Lower lobe of right lung (tissue), 2 donors: ENCODE measurements at places on chromosomes 7 and 10. TPM values are rescaled to one million over a fixed set of nuclear protein-coding genes. Genes with fewer than 3 reads are reported as not detected.

FIS1 gene
- total RNA-seq: 133 TPM

LRRC18 gene
- total RNA-seq: 3.3 TPM

ANXA11 gene
- 306 TPM for total RNA-seq

GDF10 gene
- 14.5 TPM for total RNA-seq

TSPAN13 gene
- 120 TPM for total RNA-seq

SPOCK2 gene
- 108 TPM for total RNA-seq

SUN3 gene
- total RNA-seq: not detected

FAM20C gene
- total RNA-seq: 42.9 TPM

ANKRD1 gene
- total RNA-seq: 47.5 TPM

DNA sequence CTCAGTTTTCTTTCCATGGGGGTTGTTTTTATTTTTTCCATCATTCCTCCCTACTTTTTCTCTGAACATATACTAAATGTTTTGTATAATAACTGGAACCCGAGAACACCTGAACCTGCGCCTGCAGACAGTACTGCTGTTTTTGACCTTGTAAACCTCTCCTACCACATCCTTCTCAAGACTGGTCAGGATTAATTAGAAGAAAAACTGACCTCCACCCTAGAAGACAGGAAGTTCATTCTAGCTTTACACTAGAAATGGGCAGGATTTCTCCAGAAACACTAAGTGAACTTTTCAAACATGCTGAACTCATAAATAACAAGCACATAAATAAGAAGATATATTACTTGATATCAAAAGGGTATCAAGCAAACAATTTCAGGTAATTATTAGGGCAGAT is 751 bp upstream of the HYCC1 start:
- DNase-seq: no peak
- H3K27ac ChIP-seq: no peak overlapping the region
- H3K27me3 ChIP-seq: no peaks in the 10 kb centered on the region
- H3K4me1 ChIP-seq: peaks cover 38% of the 10 kb centered on the region
- no peaks in the 10 kb centered on the region for H3K36me3 ChIP-seq
- H3K4me3 ChIP-seq: peak overlapping the region; percentile 85

GRCh38 chr10:8041992-8042720 is 12.3 kb upstream of the GATA3 start:
- H3K27ac ChIP-seq: no peak overlapping the region
- no peaks in the 10 kb centered on the region for H3K36me3 ChIP-seq
- peaks cover 20% of the 10 kb centered on the region for H3K4me1 ChIP-seq
- peaks cover 99% of the 10 kb centered on the region for H3K27me3 ChIP-seq

GRCh38 chr7:105849122-105849855 is 27.1 kb downstream of the ATXN7L1 start:
- no peak for DNase-seq
- H3K4me3 ChIP-seq: no peak overlapping the region
- peaks cover 10% of the 10 kb centered on the region for H3K4me1 ChIP-seq
- H3K36me3 ChIP-seq: no peaks in the 10 kb centered on the region
- H3K27ac ChIP-seq: peak overlapping the region; percentile 32
- no peaks in the 10 kb centered on the region for H3K27me3 ChIP-seq

- DNase-seq: peak; percentile 59
- peak overlapping the region; percentile 88 for H3K4me3 ChIP-seq
- peak overlapping the region; percentile 84 for H3K27ac ChIP-seq
- no peaks in the 10 kb centered on the region for H3K27me3 ChIP-seq
- H3K4me1 ChIP-seq: peaks cover 16% of the 10 kb centered on the region
Observed at GRCh38 chr10:132308587-132309470, 1.1 kb upstream of the STK32C start.

DNA sequence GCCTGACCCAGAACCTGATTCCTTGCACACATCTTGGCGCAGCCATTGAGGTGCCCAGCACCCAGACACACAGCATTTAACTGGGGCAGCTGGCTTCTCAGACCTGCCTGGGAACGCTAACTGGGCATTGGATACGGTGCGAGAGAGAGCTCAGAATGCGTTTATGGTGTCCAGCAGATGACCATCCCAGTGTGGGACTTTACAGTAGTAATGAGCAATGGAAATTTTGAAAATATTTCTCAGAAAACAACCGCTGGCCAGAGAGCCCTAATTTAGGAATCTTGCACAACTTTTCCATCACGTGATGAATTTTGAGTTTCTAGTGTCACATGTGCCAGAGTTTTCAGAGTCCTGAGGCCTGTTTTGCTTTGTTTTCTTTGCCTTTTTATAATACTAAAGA is 78.2 kb upstream of the SEC61G start:
- peak overlapping the region; percentile 32 for H3K27ac ChIP-seq
- no peak overlapping the region for H3K4me3 ChIP-seq
- H3K27me3 ChIP-seq: no peaks in the 10 kb centered on the region
- peaks cover 8% of the 10 kb centered on the region for H3K4me1 ChIP-seq
- H3K36me3 ChIP-seq: no peaks in the 10 kb centered on the region

DNA sequence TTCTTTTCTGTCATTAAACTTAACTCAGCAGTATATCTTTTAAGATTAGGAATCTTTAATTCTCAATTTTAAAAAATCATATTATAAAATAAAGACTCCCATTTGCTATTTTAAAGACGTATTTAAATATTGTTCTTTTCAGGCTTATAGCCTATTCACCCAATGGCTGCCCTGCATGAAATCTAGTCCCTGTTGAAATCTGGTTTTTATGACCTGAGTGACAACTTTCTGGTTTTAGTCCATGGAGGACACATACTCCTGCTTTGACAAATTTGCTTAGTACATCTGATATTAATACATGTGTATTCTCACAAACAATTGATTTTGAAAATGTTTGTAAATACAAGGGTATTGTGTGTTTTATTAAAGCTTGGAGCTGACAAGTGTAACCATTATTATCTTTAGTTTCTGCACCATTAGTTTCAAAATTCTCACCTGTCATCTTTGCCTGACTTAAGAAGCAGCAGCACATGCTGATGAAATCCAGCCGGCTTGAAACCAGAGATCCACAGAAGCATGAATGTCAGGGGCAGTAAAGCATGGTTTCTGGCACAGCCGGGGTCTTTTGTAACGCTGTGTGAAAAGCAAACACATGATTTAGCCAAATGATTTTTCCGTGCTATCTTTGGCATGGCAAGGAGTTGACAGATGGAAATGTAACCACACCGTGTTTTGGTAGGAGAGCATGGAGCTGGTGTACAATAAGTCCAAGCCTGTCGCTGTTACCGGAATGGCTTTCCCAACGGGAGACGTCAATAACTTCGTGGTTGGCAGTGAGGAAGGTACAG is 262.8 kb downstream of the DYNC1I1 start:
- H3K27ac ChIP-seq: no peak overlapping the region
- no peaks in the 10 kb centered on the region for H3K27me3 ChIP-seq
- DNase-seq: no peak
- H3K4me1 ChIP-seq: no peaks in the 10 kb centered on the region
- no peak overlapping the region for H3K4me3 ChIP-seq

GRCh38 chr10:59537501-59537900 is 172.1 kb downstream of the SLC16A9 start:
- H3K27me3 ChIP-seq: no peaks in the 10 kb centered on the region
- H3K36me3 ChIP-seq: no peaks in the 10 kb centered on the region
- H3K4me1 ChIP-seq: peaks cover 6% of the 10 kb centered on the region
- no peak for DNase-seq
- H3K4me3 ChIP-seq: no peak overlapping the region

DNA sequence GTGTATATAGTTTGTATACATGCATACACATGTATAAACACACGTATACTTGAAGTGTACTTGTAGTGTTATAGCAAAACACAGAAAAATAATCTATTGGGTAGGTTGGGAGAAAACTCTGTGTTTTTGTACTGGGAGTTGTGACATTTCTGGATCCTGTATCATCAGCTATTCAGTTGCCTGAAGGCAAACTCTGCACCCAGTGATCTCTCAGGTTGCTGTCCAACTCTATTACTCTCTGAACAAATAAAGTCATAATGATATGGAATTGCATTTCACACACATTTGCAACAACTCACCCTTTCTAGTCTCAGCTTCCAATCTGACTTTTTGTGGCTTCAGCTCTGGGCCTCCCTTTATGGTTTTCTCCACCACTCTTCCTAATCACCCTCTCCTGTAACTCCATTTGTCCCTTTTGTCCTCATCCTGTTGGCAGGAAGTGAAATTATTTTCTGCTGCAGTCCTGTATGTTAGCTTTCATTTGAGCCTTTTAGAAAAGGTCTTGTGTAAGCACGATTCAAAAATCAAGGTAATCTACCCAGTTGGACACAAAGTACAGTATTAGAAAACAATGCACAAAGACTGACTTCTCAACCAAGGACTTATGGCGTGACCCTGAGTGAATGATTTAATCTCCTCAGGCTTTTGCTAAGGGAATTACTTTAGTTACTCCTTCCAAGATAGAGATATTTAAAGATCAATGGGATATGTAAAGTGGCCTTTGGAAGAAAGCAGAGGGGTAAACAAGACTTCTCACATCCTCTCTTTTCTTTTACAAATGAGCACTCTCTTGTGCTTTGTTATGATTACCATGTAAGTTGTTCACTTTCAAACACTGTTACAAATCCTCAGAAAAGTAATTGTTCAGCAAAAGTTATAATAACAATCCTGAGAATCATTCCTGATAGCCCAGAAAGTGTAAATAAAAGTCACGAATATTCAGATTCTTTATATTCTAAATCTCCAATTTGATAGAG is 249.1 kb downstream of the KCND2 start:
- H3K27ac ChIP-seq: no peak overlapping the region
- no peaks in the 10 kb centered on the region for H3K36me3 ChIP-seq

DNA sequence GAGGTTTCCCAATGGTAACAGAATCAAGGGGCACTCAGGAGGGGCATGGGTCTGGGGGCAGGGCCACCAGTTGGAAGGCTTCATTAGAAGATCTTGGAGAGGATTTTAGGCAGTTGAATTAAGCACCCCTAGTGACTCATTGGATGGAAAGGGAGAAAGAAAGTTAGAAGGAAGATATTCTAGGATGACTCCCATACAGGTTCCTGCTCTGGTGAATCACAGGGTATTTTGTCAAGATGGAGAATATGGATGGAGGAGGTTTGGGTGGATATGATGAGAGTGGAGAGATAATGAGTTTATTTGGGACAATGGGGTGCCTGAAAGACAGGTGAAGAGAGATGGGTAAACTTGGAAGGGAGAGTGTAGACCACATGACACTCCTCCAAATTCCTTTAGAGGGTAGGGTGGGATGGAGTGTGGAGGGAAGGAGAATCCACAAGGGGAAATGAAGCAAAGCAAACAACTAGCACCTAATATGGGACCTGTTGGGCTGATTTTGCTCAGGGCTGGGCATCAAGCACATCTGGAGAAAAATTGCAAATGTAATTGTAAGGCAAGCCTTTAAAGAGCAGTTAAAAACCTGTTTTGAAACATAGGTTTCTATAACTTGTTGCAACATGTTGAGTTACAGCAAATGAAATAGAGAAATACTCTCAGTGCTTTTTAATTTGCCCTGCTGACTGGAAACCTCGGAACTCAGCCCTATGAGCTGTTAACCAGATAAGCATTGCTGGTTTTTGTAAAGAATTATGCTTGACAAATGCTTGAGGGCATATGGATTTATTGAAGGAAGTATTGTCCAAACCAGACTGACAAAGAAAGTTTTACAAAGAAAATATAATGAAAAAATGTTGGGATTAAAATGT is 2.9 kb upstream of the ENTPD7 start:
- H3K27ac ChIP-seq: no peak overlapping the region
- DNase-seq: no peak
- peaks cover 23% of the 10 kb centered on the region for H3K4me1 ChIP-seq
- H3K4me3 ChIP-seq: no peak overlapping the region
- no peaks in the 10 kb centered on the region for H3K27me3 ChIP-seq
- no peaks in the 10 kb centered on the region for H3K36me3 ChIP-seq

- no peak overlapping the region for H3K4me3 ChIP-seq
- H3K36me3 ChIP-seq: no peaks in the 10 kb centered on the region
- no peaks in the 10 kb centered on the region for H3K27me3 ChIP-seq
- peak; percentile 39 for DNase-seq
- H3K4me1 ChIP-seq: no peaks in the 10 kb centered on the region
Observed at GRCh38 chr7:1847260-1848001, 177.4 kb downstream of the ELFN1 start.

DNA sequence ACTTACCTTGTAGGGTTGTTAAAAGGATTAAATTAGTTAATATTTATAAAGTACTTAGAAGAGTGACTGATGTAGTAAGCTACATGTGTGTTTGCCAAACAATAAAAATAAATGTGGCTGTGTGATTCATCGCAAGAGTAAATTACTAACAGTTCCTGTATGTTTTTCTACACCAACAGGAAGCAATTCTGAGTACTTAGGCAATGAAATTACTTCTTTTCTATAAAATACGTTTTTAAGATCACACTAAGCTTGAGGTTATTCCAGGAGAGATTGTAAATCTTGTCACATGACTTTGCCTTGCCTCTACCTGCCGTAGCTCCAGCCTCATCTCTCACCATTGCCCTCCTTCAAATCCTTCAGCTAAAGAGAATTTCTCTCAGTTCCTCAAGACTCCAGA is 18.1 kb upstream of the GSTK1 start:
- no peaks in the 10 kb centered on the region for H3K36me3 ChIP-seq
- no peak overlapping the region for H3K27ac ChIP-seq
- H3K27me3 ChIP-seq: no peaks in the 10 kb centered on the region
- DNase-seq: no peak
- no peaks in the 10 kb centered on the region for H3K4me1 ChIP-seq

- peak within 1 kb of the TSS; percentile 60 for H3K4me3 ChIP-seq
- peak; percentile 78 for DNase-seq
- H3K27ac ChIP-seq: peak within 1 kb of the TSS; percentile 78
- no peaks in the 10 kb centered on the region for H3K36me3 ChIP-seq
- H3K27me3 ChIP-seq: peaks cover 95% of the 10 kb centered on the region
- peaks cover 72% of the 10 kb centered on the region for H3K4me1 ChIP-seq
Observed at GRCh38 chr10:8054494-8055407, at the start of gene GATA3. GATA3 (plus strand) TSS chr10:8054688; CDS start chr10:8055656, 968 bp downstream.

DNA sequence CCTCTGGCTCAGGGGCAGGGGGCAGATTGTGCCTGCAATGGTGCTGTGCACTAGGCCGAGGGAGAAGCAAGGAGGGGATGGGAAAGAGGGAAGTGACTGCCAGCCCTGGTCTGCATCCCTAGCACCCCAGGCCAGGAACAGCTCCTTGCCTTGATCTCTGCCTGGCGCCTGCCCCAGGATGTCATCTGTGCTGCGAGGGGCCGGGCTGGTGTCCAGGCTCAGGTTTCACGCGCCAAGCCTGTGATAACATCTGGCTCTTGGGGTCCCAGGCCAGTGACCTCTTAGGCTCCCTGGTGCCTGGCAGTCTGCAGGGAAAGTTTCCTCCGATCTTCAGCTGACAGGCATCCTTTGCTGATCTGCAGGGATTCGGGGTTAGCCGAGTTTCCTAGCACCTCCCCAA is 193.5 kb upstream of the GPR26 start:
- no peaks in the 10 kb centered on the region for H3K36me3 ChIP-seq
- no peak overlapping the region for H3K27ac ChIP-seq
- DNase-seq: no peak
- no peak overlapping the region for H3K4me3 ChIP-seq

DNA sequence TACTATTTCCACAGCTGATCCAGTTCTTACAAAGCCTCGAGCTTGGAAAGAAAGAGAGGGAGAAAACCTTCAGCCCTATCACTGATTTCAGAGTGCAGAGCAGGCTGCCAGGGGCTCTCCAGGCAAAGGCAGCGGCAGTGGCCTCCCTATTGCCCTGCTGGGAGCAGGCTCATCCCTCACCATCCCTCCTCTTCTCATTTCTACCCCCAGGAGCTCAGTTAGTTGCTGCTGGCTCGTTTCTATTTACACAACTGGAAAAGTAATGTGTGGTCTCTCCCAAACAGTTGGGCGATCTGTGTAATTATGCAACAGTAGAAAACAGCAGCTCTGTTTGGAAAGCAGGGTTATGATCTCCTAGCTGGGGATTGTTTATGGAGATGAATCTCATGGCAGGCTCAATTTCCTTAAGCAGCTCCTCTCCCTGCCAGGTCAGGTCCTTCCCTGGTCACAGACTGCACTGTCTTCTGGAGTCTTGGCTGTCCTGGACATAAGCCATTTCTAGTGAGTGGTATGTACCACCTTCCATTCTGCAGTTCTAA is 28.7 kb upstream of the TNS3 start:
- H3K4me1 ChIP-seq: peaks cover 16% of the 10 kb centered on the region
- no peaks in the 10 kb centered on the region for H3K36me3 ChIP-seq
- DNase-seq: no peak
- H3K4me3 ChIP-seq: no peak overlapping the region
- peak overlapping the region; percentile 46 for H3K27ac ChIP-seq
